ENCODE measurements at places on chromosomes 4 and X.

DNA sequence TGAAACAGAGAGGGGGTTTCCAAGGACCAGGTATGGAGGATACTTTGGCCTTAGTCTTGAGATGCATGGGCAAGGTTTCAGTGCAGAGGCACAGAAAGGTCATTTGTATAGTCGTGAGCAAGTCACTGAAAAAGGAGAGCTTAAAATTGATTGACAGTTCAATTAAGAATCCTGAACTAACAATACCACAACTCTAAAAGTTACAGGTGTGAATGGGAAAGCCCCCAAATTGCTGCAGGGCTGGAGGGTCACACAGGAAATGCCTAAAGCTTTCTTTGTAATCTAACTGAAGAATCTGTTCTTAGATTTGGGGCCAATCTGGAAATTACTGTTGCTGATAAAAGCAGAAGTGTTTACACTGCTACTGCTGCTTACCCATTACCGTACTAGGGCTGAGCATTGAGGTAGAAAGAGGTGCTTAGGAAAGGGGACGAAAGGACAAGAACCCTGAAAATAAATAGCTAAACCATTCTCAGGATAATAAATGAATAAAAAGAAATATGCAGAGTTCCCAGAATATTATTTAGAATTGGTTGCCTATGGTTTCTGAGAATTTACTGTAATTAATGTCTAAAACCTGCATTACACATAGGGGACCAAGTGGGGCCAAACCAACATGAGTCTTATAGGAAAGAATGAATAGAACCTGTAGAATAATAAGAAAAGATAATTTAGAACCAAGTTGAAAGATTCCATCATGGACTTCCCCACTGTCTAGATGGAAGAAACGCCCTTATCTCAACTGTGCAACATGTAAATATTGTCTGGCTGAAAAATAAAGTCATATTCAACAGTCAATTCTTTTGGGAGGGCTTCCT is 91.9 kb upstream of the PPP1R2C start:
- DNase-seq, result no peak

GRCh38 chrX:69076088-69076487 is 89.2 kb downstream of the PJA1 start:
- DNase-seq, result no peak

- no peak for DNase-seq
These were observed 136.7 kb upstream of the MAMLD1 start for GRCh38 chrX:150226223-150226965.

GRCh38 chr4:30386266-30386895 is 333.8 kb upstream of the PCDH7 start:
- no peak for DNase-seq

DNA sequence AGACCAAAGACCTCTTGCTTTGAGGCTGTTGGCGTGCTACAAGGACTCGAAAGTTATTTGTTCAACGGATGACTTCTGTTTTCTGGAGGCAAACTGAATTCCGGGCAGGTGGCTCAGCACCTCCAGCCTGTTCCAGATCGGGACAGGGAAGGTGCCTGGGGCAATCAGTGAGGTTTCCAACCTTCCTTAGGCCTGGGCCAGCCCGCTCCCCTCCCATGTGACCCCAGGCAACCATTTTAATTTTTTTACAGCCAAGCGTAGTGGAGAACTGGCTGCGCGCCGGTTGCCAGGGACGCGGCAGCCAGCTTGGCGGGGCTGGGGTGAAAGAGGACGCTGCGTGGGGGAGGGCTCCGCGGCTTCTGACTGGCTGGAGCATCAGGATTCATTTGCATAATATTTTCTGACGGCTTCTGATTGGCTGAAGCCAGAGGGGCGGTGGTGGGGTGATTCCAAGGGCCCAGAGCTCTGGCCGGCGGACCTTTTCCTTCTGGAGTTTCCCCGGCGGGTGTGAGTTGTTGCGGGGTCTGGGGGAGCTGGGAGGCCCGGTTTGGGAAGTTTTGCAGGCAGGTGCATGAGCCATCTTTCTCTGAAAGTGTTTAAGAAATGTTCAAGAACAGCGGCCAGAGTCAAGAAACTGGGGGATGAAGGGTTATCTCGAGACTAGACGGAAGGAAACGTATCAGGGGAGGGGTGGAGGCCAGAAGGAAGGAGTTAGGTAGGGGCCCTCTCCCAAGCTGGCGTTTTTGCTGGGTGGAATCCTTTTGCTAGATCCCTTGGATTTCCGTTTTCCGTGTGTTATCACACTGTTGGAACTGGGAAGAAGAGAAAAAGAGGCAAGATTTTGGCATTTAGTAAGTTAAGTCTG is at the start of gene MID1IP1:
TSS of gene MID1IP1 (plus strand) at position 479 of the 865 bp plus-strand sequence. CDS start 3,488 bp downstream, outside the sequence.
- DNase-seq, result peak; percentile 71

- no peak for DNase-seq
These were observed 88.3 kb downstream of the POLA1 start for GRCh38 chrX:24782011-24782410.

GRCh38 chr4:98204236-98204553 is 57.0 kb upstream of the RAP1GDS1 start:
- no peak for DNase-seq

DNA sequence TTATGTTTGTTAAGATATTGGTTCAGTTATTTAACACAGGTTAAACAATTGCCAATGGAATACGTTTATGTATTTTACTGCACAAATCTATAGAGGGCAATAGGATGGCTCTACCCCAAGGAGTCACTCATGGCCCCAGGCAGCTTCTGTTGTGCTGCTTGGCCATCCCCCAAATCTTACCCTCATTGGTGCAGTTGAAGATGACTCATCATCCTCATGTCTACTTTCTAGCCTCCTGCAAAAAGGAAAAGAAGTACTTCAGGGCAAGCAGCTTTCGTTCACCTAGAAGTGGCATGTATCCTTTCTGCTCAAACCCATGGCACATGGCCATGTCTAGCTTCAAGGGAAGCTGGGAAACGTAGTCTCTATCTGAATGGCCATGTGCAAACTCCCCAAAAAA is 14.2 kb downstream of the PHOX2B start:
- no peak for DNase-seq

- no peak for DNase-seq
These were observed 19.5 kb downstream of the SAT1 start for GRCh38 chrX:23802431-23802830.

DNA sequence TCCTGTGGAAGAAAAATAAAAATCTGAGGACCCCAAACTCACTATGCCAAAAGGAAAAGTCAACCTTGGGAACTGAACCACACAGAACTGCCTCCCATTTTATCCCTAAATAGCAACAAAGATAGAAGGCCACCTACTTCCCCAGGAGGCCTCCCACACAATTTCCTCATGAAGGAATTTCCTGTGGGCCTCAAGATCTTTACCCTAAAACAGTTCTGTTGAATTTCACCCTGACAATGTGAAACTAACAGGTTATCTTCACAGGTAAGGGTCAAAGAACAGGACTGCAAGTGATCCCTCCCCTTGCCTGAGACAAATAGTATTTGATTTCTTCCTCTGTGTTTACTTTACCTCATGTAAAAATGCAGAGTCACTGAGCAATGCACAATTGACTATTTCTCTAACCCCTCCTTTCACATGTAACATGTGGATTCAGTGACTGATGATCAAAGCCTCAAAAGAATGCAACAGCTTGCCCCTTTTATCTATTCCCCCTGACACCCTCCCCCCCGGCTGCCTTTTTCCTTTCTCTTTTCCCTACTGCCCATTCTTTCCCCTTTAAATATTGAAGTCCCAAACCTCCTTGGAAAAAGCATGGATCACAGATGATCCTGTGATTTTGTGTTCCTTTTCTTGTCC is 33.3 kb downstream of the MEPE start:
- DNase-seq, result no peak

GRCh38 chrX:6225911-6226595 is 2.6 kb downstream of the NLGN4X start:
- DNase-seq, result no peak

DNA sequence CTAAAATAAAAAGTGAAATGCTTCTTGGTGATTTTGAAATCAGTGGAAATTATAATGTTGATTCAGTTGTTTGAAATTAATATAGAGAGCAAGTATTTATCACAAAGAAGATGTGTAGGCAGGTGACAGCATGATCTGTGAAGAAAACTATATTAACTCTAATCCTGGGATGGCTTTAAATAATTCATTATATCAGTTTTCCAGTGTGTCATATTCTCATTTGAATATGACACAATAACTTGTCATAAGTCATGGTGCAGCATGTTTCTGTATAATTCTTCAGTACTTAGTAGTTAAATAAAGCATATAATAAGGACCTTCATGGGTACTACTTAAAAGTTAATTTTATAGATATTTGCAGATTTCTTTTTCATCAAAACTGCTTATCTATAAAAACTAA is 573.6 kb downstream of the INPP4B start:
- DNase-seq, result no peak

DNA sequence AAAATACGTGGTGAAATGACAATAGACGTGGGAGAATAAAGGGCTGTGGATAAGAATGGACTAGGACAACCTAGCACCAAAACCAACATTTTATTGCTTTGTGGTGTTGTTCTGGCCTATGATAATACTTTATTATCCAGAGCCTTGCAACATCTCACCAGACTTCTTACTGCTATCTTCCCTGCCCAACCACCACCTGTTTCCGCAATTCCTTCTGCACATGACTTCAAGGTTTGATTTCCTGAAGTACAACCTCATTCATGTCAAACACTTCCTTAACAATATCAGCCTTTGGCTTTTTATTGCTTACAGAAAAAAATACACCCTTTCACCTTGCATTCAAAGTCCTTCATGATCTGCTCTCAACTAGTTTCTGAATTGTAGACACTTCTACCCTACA is 84.8 kb downstream of the RTL3 start:
- DNase-seq, result no peak

DNA sequence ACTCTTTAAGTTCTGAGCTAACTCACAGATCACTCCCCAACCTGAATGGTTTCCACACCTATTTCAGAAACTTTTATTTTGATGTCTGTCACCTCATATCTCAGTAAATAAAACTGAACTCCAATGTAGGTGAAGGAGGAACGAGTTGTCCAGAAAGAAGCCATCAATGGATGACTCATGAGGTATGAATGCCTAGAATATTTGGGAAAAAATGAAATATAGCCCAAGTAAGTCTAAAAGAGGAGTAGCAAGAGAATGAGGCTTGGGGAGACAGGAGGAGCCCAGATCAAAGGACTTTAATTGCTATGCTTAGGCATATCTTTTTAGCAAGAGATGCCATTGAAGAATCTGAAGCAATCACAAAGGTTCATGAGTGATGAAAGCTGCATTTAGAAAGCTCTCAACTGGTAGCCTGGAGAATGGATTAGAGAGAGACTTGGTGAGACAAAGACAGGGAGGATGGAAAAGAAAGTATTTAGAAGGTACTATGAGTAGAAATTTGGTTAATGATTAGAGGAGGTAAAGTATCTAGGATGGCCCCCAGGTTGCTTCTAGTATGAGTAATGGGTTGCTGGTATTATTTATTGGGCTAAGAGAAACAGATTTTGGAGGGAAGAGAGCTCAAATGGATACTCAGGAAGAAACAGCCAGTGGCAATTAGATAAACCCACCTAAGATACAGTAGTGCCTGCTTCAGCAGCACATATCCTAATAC is 39.4 kb downstream of the NOCT start:
- no peak for DNase-seq

GRCh38 chrX:130523460-130524394 is 121.9 kb downstream of the RBMX2 start:
- no peak for DNase-seq

DNA sequence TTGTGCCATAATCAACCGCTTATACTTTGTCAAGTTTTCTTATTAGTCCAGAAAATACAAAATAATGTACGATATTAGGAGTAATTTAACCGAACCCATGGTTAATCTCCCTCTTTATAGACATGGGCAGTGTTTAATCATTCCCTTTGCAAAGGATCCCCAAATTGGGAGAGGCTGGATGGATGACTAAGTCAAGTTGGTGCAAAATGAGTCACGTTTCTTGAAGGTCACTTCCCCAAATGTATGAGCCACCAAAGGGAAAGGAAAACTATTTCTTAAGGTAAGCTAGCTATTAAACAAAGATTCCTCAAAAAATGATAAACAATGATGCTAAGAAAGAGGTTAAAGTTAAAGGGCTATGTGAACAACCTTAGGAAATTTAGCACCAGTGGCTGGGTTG is 17.5 kb downstream of the MAML3 start:
- DNase-seq, result no peak

DNA sequence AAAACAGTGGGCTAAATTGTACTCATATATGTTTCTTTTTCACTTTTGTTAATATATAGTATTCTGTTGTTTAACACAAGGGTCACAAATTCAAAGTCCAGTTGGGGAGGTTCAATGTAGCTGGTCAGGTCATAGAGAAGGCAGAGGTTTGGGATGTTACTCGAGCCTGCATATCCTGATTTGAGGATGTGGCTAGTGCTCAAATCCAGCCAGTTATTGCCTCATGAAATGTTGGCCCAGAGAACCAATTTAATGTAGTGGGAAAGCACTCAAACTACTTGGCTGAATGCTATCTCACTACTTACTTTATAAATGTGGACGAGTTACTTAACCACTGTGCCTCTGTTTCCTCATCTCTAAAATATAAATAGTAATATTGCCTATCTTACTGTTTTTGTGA is 12.5 kb downstream of the USO1 start:
- DNase-seq, result no peak

DNA sequence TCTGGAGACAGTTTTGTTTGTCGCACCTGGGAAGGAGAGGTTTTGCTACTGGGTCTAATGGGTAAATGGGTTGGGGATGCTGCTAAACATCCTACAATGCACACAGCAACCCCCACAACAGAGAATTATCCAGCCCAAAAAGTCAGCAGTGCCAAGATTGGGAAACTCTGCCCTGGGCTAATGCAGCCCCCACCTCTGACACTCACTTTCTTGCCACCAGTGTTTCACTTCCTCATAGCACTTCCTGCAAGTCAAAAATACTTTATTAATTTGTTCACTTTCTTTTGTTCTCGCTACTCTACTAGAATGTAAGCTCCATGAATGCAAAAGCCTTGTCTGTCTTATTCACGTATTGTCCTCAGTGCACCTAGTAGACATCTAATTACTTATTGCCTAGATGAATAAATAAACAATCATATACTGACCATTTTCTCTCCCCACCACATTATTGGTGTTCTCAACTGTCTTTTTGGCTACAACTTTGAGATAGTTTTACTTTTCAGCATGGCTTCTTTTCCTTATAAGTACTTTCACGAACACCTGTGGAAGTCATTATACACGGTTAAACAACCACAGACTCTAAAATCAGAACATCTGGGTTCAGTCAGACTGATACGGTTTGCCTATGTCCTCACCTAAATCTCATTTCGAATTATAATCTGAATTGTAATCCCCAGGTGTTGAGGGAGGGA is 82.0 kb upstream of the PITX2 start:
- DNase-seq, result no peak

DNA sequence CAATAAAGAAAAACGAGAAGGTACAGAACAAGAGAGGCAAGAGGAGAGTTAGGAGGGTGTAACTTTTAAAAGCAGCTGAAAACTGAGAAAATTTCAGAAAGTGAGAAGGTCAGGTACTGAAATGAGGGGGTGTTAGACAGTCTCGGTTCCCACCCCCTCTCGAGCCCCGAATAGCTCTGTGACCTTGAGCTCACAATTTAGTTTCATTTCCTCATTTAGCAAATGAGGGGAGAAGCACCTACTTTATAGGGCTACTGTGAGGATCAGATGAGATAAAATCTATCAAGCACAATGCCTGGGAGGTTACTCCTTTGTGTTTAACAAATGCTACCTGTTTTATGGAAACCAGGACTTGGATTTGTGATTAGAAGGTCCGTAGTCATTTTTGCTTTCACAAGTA is 4.9 kb downstream of the UGT8 start:
- no peak for DNase-seq

- DNase-seq, result no peak
These were observed 8.2 kb downstream of the MSANTD1 start for GRCh38 chr4:3257103-3257555.

- DNase-seq, result no peak
These were observed 2.8 kb downstream of the RENBP start for GRCh38 chrX:153941336-153942252.

Measured in stimulated activated CD4-positive, alpha-beta T cell treated with anti-CD3 and anti-CD28 coated beads, Interleukin-15, amount 100 ng/mL, for 48 hours (primary cell).